Stimulated activated CD8-positive, alpha-beta memory T cell treated with anti-CD3 and anti-CD28 coated beads, Interleukin-4, amount 100 ng/mL, for 1 hour (primary cell): ENCODE measurements at places on chromosomes 7 and 10.

DNA sequence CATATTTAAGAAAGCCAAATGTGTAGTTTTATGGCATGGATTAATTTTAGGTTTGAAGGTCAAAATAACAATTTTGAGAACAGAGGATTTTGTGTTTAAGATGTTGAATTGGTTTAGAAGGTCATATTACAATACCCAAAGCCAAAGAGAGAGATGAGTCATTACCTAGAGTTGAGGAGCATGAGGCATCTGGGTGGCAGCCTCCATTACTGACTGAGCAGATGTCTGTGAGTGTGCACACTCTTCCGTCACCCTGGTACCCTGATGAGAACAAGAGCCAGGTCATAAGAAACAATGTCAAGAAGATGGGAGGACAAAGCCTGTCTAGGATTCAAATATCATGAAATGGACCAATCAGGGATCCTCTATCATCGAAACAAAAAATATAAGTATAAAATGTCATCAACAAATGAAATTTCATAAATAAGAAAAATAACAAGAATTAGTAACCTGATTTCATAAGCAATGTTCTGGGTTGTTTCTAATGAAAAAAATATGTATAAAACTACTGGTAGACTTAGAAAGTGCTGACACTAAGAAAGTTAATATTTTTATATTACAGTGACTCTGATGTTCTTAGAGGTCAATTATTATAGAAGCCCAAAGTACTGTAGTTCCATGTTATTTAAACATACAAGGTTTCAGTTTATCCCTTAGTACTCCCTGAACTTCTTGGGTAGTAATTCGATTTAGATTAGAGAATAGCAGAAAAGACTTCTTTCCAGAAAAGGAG, 20.0 kb downstream of the CUBN start:
- DNase-seq = no peak

DNA sequence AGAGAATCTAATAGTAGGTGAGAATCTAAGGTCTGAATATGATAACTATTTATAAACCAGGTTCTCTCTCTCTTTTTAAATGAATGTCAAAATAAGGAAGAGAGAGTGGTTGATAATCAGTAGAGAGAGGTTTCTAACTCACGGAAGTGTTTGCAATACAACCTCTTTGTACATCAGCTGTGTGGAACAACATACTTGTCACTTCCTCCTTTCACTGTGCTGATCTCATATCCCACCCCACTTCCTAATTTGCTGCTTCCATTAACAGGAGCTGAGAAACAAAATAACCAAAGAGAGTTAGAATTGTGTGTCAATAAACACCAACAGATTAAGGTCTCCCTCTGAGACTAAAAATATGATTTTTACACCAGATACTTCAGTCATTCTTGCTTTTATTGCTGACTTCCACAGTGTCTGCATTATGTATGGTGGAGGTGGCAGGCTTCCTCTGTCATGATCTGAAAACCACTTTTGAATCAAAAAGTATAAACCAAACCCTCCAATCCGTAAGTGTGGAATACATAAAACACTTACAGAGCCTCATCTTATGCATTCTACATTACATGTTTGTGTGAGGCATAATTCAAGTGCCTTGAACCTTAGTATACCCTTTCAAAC, 25.0 kb downstream of the CACUL1 start:
- DNase-seq = no peak

GRCh38 chr7:2384354-2385243, 18.8 kb upstream of the CHST12 start:
- no peak for DNase-seq

- DNase-seq = no peak
Measured at GRCh38 chr7:135974667-135975066, 2.5 kb downstream of the MTPN start.

GRCh38 chr10:34193931-34194626, 621.0 kb downstream of the PARD3 start:
- DNase-seq = no peak
